ENCODE measurements at places on chromosomes 3 and 15.

- DNase-seq: no peak
Measured at GRCh38 chr3:56918111-56918568, 116.4 kb upstream of the ARHGEF3 start.

DNA sequence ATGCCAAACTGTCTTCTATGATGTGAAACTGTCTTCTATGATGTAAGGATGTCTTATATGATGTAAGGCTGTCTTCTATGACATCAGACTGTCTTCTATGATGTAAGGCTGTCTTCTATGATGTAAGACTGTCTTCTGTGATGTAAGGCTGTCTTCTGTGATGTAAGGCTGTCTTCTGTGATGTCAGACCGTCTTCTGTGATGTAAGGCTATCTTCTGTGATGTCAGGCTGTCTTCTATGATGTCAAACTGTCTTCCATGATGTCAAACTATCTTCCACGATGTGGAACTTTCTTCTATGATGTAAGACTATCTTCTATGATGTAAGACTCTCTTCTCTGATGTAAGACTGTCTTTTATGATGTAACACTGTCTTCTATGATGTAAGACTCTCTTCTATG lies 27.9 kb downstream of the MGLL start:
- no peak for DNase-seq

DNA sequence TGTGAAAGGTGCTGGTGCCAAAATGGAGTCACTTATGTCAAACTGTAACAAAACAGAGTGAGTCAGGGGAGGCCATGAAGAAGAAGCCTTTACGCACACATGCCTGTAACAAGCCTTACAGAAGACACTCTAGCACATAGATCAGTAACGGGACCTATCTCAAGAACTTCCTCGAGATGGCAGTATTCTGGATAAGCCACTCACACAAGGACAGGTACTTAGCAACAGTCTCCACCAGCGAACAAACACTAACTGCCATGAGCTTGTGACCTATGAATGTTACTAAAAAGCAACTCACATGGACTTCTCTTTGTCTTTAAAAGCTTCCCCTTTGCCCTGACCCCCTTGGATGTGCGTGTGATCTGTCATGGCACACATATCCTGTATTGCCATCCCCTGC lies 235.1 kb downstream of the CD47 start:
- no peak for DNase-seq

DNA sequence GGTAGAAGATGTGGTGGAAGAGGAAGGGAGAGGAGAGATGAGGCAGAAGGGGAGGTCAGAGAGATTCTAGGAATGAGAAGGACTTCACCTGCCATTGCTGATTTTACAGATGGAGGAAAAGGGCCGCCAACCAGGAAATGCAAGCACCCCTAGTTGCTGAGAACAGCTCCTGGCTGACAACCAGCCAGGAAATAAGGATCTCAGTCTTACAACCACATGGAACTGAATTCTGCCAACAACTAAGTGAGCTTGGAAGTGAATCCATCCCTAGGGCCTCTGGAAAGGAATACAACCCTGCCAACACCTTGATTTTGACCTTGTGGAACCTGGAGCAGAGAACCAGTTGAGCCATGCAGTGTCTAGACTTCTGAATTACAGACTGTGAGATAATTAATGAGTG lies 86.6 kb downstream of the EDEM1 start:
- DNase-seq: no peak

- DNase-seq: no peak
Measured at GRCh38 chr15:93948726-93949125, 282.6 kb upstream of the MCTP2 start.

DNA sequence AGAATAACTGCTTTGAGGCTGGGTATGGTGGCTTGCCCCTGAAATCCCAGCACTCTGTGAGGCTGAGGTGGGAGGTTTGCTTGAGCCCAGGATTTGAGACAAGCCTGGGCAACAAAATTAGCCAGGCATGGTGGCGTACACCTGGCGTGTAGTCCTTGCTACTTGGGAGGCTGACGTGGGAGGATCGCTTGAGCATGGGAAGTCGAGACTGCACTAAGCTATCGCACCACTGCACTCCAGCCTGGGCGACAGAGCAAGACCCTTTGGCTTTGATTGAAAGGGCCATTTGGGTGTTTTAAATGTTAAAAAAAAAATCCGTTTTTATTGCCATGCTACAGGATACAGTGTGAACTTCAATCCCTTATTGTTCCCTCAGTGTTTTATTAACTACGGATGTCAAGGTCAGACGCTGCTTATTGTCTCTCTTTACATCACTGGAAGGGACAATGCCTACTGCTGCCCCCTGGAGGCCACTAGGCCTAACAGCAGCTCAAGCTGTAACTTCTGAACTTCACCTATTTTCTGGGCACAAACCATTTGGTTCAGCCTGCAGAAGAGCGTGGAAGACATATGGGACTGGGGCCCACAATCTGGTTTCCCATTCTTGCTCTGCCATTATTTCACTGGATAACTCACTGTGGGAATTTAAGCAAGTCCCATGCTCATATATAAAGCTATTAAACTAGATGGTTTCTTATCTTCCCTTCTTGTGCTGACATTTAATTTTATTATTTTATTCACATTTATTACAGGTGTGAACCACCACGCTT lies 15.3 kb upstream of the IREB2 start:
- DNase-seq: peak; percentile 30

- no peak for DNase-seq
Measured at GRCh38 chr15:42065033-42065432, 29.3 kb downstream of the PLA2G4D start.

- no peak for DNase-seq
Measured at GRCh38 chr15:61755467-61755866, 304.8 kb downstream of the VPS13C start.

GRCh38 chr3:98329392-98330124 lies 24.1 kb upstream of the OR5K4 start:
- no peak for DNase-seq

GRCh38 chr3:136069933-136070332 lies 104.4 kb downstream of the PPP2R3A start:
- no peak for DNase-seq

GRCh38 chr3:32577174-32577573 lies 6.5 kb upstream of the DYNC1LI1 start:
- DNase-seq: no peak

DNA sequence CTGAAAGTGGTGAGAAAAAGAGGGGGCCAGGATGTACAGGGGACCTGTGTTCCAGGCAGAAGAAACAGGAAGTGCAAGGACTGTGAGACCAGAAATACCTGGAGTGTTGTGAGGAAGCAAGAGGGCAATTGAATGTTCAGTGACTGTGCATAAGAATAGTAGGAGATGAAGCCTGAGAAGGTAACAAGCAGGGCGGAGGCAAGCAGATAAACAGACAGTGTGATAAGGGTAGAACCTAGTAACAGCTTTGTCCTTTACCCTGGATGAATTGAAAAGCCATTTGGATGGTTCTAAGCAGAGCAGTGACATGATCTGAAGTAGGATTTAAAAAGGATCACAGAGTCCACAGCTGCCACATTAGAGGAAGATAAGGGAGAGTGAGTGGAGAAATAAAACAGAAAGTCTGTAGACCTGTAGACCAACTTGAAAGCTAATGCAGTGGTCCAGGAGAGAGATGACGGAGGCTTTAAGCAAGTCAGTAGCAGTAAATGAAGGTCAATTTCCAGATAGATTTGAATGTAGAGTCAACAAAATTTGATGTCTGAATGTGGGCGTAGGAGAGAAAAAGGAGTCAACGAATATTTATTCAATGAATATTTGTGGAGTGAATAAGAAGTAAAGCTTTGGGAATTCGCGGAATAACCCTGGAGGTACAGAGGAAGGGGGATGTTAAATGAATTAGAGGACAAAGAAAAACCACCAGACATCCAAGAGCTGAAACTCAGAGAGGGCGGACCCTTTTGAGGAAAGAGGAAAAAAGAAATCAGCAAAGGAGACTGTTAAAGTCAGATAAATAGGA lies 4.2 kb upstream of the PLOD2 start:
- DNase-seq: no peak

- DNase-seq: no peak
Measured at GRCh38 chr15:63288778-63289378, 11.5 kb downstream of the APH1B start.

DNA sequence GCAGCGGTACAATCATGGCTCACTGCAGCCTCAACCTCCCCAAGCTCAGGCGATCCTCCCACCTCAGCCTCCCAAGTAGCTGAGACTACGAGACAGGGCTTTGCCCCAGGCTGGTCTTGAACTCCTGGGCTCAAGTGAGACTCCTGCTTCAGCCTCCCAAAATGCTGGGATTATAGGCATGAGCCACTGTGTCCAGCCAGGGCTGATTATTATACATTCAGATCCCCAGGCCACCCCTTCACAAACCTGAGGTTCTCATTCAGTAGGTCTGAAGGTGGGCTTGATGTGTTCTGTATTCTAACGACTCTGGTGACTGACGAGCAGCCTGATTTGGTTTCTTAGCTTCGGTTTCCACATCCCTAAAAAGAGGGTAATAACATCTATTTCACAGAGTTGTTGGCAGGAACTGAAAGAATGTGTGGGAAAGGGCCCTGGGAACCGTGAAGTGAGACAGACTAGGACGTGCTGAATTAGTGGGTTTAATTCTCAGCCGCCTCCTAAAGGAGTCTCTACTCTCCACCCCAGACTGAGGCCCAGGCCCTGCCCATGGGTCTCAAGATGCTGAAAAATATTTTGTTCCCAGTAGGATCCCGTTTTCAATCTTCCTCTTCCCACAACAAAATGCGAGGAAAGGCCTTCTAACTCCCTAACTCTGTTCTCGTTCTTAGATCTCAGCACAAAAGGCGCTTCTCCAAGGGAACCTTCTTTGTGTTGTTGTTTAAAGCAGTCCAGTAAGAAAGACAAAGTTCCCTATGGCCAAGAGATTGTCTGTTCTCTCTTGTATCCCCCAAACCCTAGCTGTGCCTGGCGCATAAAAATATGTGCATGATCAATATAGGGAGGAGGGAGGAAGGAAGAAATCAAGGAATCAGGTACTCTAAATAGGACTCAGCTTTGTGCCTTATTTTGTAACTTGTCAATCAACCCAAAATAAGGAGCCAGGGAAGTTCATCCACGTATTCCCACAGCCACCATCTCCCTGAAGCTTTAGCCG lies 210.0 kb upstream of the TOPAZ1 start:
- DNase-seq: no peak

DNA sequence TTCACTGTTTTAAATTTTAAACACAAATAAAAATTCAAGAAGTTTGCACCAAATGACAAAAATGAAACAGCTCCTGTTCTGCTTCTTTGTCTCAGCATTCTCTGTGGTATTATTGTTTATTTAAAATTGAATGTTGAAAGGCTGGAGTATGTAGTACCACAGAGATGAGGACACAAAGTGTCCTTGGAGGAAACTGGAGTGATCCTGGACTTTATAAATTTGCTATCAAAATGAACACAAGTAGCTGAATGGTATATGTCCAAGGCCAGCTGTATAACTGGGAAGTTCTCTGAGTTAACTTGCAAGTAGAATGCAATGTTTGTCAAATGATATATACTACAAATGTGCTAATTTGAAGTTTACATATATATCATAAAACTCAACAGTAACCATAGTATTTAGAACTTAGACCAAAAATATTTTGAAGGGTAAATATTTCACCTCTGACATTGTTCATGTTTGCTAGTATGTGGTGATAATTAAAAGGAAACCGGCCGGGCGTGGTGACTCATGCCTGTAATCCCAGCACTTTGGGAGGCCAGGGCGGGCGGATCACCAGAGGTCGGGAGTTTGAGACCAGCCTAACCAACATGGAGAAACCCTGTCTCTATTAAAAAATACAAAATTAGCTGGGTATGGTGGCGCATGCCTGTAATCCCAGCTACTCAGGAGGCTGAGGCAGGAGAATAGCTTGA lies 12.3 kb downstream of the BTLA start:
- no peak for DNase-seq

DNA sequence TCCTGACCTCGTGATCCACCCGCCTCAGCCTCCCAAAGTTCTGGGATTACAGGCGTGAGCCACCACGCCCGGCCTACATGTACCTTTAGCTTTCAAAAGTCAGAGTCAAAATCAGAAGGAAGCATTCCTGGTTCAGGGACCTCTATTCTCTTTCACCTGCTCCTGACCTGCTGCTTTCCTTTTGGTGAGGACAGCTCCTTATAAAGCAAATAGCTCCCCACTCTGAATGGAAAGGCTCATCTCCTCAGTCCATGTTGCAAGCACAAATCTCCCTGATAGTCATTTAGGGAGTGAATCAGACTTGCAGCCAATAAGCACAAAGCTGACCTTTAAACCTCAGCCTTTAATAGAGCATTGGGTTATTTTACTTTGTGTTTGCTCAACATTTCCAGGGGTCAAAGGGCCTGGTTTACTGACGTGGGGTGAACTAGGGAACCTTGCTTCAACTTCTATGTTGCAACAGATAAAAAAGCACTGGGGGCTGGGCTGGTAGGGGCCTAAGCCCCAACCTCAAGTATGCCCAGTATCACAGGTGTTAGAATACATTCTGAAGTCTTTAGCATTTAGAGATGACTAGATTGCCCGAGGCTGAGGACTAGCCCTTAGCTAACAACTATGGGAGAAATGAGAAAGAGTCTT lies 43.1 kb downstream of the THRB start:
- DNase-seq: no peak

DNA sequence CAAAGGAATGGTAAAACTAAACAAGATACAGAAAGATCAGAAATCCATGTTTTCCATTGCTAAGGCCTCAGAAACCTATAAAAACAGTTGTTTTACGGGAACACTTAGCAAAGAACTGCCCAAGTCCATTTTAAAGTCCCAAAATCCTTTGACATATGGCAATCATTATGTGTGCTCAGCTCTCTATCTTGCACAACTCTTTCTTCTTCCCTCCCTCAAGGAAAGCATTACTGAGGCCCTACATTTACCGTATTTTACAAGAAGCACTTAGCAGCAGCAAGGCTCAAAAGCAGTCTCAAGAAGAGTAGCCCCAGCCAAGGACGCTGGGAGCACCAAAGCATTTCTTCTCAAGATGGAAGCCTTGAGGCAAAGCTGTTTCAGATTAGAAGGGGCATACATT lies 169.6 kb upstream of the LRTM1 start:
- no peak for DNase-seq

DNA sequence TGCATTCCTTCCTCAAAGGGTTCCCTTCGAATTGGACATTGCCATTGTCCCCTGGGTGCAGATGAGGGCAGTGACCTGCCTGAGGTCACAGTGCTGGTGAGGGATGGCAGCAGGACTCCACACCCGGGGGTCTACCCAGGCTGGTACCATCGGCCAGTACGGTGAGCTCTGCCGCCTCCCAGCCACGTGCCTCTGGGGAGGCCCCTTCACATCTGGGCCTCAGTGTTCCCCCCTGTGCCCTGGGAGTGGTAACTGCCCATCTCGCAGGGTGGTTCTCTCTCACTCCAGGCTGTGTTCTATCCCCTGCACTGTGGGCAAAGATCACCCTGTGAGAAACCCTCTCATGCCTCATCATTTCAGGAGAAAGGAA lies 99.4 kb upstream of the IQSEC1 start:
- no peak for DNase-seq

DNA sequence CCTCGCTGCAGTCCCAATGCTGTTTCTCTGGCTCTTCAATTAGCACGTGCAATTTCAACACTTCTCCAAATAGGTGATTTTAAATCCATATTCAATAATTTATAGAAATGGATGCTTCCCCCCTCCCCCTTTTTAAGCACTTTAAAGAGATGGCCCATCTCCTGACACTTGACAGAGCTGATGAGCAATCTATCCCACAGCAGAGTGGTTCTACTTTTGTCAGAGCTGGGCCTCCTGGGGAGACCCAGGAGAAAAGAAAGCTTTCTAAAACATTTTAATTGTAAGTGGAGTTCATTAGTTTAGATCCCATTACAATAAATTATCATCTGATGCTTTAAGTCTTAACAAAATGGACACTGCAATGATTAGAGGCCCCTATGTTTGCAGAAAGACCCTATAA lies 127.7 kb downstream of the SHQ1 start:
- DNase-seq: no peak
